ENCODE measurements at places on chromosomes 5 and 9. TPM values are rescaled to one million over a fixed set of nuclear protein-coding genes. Genes with fewer than 3 reads are reported as not detected.

The PCDHA9 gene
- not detected for total RNA-seq

The CARTPT gene
- not detected for total RNA-seq

The CBY3 gene
- total RNA-seq: not detected

The ST8SIA4 gene
- total RNA-seq: 0.43 TPM

The C5orf52 gene
- total RNA-seq: not detected

The RHOBTB3 gene
- 8.2 TPM for total RNA-seq

The APBA1 gene
- total RNA-seq: 0.11 TPM

The TRPM6 gene
- total RNA-seq: 1.3 TPM

The RAD50 gene
- 35.9 TPM for total RNA-seq

The FAM221B gene
- total RNA-seq: not detected

The SUSD3 gene
- total RNA-seq: 0.67 TPM

The CDK7 gene
- total RNA-seq: 60.0 TPM

The NR5A1 gene
- total RNA-seq: not detected

The DBH gene
- total RNA-seq: not detected

The NME5 gene
- not detected for total RNA-seq

The SOX30 gene
- total RNA-seq: not detected

The OLFML2A gene
- total RNA-seq: 17.8 TPM

The PCDHGA10 gene
- total RNA-seq: not detected

The LCN12 gene
- 1.5 TPM for total RNA-seq

The SLC6A18 gene
- not detected for total RNA-seq

The SHOC1 gene
- total RNA-seq: not detected

The CD274 gene
- total RNA-seq: 1.6 TPM

The WDR38 gene
- not detected for total RNA-seq

The LPAR1 gene
- total RNA-seq: 15.1 TPM

The GNA14 gene
- total RNA-seq: not detected

The ALDH1A1 gene
- 5,173 TPM for total RNA-seq

The CCL27 gene
- total RNA-seq: not detected

The C9orf153 gene
- total RNA-seq: 0.46 TPM

The LVRN gene
- total RNA-seq: 0.06 TPM

The SH3TC2 gene
- 0.58 TPM for total RNA-seq

All from A549 treated with CORT108297 at 1 μM for 4 hours (cell line).